ENCODE measurements at places on chromosomes 11 and 22.

DNA sequence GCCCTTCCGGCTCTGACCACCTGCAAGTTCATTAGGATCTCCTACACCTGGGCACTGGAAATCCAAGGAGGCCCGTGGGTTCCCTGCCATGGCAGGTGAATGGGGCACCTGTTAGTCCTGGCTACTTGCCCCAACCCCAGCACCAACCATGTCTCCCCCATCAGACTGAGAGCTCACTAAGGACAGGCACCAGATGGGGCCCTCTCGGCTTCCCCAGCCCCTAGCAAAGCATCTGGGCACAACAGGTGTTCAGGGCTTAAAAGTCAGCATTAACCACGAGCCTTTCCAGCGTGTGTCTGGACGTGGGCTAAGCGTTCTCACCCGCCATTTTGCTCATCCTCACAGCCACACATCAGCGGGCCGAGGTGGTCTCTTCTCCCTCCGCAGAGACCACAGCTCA lies 2.2 kb downstream of the SULT4A1 start:
- DNase-seq: no peak

DNA sequence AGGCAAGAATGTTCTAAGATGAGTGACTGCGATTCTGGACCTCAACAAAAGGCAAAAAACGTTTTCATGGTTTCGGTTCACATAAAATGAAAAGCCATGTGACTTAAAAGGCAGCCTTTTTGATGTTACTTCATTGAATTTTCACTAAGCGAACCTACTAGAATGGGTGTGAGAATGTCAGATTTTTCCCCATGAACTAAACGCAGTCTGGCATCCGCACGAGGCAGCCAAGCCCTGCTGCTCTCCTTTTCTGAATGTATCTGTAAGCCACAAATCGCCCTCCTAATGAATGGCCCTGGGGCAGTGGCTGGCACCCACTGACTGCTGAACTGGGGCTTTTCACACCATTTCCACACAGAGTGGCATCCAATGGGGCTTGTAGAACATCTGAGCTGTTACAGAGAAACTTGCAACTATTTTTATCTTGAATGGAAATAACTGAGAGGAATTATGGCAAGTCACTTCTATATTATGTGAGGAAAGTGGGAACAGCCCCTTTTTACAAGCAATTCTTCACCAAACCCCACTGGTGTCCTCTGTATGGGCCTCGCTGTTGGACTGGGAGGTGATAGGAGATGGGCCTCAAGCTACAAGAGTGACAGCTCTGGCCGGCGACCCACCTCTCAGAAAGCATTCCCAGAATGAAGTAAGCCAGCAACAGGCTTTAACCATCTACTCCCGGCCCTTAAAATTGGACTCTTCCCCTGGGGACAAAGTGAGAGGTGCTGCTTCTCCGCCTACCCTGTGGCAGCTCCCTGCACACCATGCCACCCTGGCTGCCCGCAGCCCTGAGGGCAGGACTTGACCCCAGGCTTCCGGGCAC lies 29.4 kb downstream of the PPP2R1B start:
- DNase-seq: no peak

DNA sequence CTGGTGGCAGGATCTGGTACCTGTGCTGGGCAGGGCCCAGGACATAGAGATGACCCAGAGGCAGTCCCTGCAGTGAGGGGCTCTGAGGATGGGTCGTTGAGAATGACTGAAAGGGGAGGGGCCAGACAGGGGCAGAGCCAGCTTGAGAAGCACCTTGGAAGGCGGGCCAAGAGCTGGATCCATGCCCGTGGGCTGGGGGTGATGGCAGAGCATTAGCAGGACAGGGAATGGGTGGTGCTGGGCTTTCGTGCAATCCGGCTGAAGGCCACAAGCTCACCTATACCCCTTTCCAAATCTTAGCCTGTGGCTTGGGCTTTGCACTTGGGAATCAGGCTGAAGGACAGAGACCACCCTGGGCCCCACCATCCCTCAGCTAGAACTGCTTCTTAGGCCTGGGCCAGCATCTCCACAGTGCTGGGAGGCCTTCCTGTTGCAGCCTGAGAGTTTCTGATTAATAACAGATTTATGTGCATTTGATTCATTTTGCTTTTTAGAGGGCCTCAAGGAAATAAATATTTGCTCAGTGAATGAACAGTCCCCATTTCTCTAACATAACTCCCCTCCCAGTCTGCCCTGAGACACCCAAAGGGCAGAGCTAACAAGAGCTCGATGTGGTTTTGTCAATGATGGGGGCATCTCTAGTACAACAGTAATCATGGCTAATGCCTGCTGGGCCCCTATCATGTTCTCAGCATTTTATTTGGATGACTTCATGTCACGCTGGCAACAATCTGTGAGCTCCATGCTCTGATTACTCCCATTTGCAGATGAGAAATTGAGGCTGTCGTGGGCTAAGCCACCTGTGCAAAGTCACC lies 39.3 kb downstream of the RIBC2 start:
- DNase-seq: no peak

DNA sequence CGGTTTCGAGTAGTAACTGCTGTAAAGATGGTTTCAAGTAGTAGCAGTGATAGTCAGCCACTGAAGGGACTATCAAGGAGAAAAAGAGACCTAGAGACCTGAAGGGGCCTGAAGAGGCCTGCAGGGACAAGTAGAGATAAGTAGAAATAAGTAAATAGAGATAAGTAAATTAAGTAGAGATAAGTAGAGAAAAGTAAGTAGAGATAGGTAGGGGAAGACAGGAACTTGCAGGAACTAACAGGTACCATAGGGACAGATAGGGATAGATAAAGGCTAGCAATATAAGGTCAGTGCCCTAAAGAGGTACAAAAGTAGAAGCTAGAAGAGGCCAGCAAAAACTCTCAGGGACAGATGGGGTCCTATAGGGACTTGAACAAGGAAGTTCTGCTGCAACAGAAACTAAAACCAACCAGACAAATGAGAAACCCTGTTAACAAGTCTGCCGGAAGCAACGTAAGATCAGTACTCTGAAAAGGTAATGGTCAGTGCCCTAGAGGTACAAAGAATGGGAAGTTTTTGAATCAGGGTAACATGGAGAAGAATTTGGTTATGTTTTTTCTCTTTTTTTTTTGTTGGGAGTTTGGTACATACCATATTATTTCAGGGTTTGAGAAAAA lies 9.6 kb upstream of the SC5D start:
- DNase-seq: no peak

- DNase-seq: no peak
These were observed 6.2 kb downstream of the ADAMTS15 start for GRCh38 chr11:130454491-130455252.

- no peak for DNase-seq
These were observed 1249.3 kb downstream of the BRD1 start for GRCh38 chr22:48578138-48579042.

Measured in activated CD4-positive, alpha-beta T cell treated with anti-CD3 and anti-CD28 coated beads, Interleukin-2, amount 10 ng/mL, durations not matched to agents 24 days and 14 days (primary cell).